GM23248 (cell line): ENCODE measurements at places on chromosomes 5 and 9.

- no peak overlapping the region for H3K4me3 ChIP-seq
- no peaks in the 10 kb centered on the region for H3K36me3 ChIP-seq
- no peaks in the 10 kb centered on the region; the same call in 1 of the 2 replicates for H3K4me1 ChIP-seq
- no peak overlapping the region for H3K27ac ChIP-seq
Measured at GRCh38 chr9:109852556-109852955, 72.6 kb downstream of the PALM2AKAP2 start.

GRCh38 chr9:130232899-130233586 lies 32.5 kb upstream of the HMCN2 start:
- no peak for DNase-seq
- H3K36me3 ChIP-seq: peaks cover 7% of the 10 kb centered on the region; the same call in 1 of the 2 replicates
- H3K4me1 ChIP-seq: no peaks in the 10 kb centered on the region
- no peak overlapping the region for H3K4me3 ChIP-seq
- no peak overlapping the region for H3K27ac ChIP-seq
- no peaks in the 10 kb centered on the region for H3K27me3 ChIP-seq

- DNase-seq: peak; percentile 34
- H3K27ac ChIP-seq: no peak overlapping the region
- no peaks in the 10 kb centered on the region for H3K27me3 ChIP-seq
Measured at GRCh38 chr5:78953092-78953800, 31.9 kb downstream of the ARSB start.

GRCh38 chr5:158698023-158698639 lies 401.6 kb downstream of the EBF1 start:
- no peak overlapping the region for H3K27ac ChIP-seq
- no peaks in the 10 kb centered on the region for H3K36me3 ChIP-seq
- H3K4me3 ChIP-seq: no peak overlapping the region

DNA sequence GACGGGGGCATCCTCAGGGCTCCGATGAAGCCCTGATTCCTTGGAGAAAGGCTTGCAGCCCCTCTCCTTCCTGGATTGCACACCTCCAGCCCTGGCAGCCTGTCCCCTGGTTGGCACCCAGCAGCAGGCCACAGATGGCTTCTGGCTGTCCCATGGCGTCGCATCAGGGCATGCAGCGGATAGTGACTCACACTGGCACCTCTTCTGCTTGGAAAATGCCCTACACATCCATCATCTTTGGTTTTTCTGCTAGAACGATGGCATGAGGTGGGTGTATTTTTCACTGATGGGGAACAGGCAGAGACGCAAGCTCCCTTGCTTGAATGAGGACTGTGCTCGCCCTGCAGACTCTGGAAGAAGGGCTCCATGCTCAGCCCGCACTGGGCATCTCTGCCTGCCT lies 23.2 kb upstream of the IER5L start:
- DNase-seq: no peak
- H3K36me3 ChIP-seq: no peaks in the 10 kb centered on the region
- no peak overlapping the region for H3K27ac ChIP-seq
- H3K27me3 ChIP-seq: no peaks in the 10 kb centered on the region
- no peak overlapping the region for H3K4me3 ChIP-seq

DNA sequence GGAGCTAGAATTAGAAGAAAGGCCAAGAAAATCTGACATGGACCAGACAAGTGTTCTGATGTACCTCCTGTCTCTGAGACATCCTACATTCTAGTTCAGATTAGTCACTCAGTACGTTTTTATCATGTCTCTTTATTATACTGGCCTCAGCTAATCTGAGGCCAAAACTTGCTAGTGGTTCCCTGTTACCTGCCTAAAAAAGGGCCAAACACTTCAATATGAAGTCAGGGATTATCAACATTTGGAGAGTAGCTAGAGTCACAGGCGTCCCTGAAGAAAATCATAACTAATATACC lies 587.4 kb downstream of the PRELID2 start:
- peak overlapping the region; percentile 72 for H3K27ac ChIP-seq
- no peak overlapping the region for H3K4me3 ChIP-seq
- H3K36me3 ChIP-seq: no peaks in the 10 kb centered on the region
- DNase-seq: peak; percentile 27
- peaks cover 38% of the 10 kb centered on the region for H3K4me1 ChIP-seq

DNA sequence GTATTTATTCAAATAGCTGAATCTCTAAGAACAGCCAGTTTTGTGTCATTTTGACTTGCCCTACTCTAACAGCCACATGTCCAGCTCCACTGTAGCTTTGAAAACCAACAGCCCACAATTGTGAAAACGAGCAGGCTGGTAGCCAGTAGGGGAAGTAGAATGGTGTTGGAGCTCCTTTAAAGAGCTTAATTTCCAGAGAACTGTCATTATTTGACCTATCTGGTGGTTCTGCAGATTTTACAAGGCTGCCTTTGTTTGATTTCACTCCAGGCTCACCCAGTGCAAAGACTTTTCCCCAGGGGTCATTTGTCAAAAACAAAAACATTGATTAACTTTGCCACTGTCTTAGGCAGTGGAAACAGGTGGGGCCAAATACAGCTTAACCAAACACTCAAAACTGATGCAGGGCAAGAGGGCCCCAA lies 3.2 kb upstream of the PJA2 start:
- no peak overlapping the region for H3K4me3 ChIP-seq
- no peak overlapping the region for H3K27ac ChIP-seq
- DNase-seq: no peak
- no peaks in the 10 kb centered on the region for H3K36me3 ChIP-seq

- H3K4me3 ChIP-seq: peak overlapping the region; percentile 92
- H3K36me3 ChIP-seq: peaks cover 7% of the 10 kb centered on the region; the same call in 1 of the 2 replicates
- H3K27me3 ChIP-seq: no peaks in the 10 kb centered on the region
- peak; percentile 86 for DNase-seq
Measured at GRCh38 chr9:76459694-76460635, 983 bp downstream of the GCNT1 start.

- no peak overlapping the region for H3K27ac ChIP-seq
- peaks cover 38% of the 10 kb centered on the region for H3K27me3 ChIP-seq
- H3K4me1 ChIP-seq: no peaks in the 10 kb centered on the region
- no peak overlapping the region for H3K4me3 ChIP-seq
- DNase-seq: no peak
Measured at GRCh38 chr5:16612007-16612406, 4.8 kb downstream of the RETREG1 start.

- peak overlapping the region; percentile 43; the same call in 1 of the 2 replicates for H3K4me3 ChIP-seq
- H3K27me3 ChIP-seq: no peaks in the 10 kb centered on the region
- no peaks in the 10 kb centered on the region for H3K4me1 ChIP-seq
- H3K36me3 ChIP-seq: no peaks in the 10 kb centered on the region
- DNase-seq: peak; percentile 34
Measured at GRCh38 chr5:74127381-74128320, 501.7 kb downstream of the ARHGEF28 start.

DNA sequence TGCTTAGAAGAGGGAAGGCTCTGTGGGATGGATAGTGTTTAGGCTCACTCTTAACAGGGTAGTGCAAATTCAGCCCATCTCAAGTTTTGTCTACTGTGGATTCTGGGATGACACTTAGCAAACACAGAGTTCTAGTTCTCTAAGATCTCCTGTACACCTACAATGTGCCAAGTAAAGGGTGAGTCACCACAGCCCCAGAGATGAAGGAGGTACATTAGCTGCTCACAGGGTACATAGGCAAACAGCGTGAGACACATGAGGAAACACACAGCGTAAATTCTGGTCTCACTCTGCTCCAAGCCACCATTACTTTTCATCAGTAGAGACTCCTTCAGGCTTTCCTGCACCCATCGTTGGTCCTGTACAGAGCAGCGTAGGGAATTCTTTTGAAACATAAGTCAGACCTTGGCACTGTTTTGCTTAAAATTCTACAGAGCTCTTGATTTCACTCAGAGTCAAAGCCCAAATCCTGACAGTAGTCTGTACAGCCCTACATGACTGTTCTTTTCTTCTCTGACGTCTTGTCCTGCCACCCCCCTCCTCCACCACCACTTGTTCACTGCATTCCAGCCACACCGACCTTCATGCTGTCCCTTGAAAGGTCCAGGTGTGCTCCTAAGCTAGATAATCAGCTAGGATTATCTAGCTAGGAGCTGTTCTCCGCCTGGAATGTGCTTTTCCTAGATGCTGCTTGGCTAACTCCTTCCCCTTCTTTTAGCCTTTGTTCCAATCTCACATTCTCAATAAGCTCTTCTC lies 8.7 kb downstream of the ASTN2 start:
- no peak for DNase-seq
- H3K27me3 ChIP-seq: 0 out of 2 replicates have a peak, but pooled peaks cover 4% of the 10 kb centered on the region
- H3K36me3 ChIP-seq: no peaks in the 10 kb centered on the region
- no peak overlapping the region for H3K4me3 ChIP-seq

DNA sequence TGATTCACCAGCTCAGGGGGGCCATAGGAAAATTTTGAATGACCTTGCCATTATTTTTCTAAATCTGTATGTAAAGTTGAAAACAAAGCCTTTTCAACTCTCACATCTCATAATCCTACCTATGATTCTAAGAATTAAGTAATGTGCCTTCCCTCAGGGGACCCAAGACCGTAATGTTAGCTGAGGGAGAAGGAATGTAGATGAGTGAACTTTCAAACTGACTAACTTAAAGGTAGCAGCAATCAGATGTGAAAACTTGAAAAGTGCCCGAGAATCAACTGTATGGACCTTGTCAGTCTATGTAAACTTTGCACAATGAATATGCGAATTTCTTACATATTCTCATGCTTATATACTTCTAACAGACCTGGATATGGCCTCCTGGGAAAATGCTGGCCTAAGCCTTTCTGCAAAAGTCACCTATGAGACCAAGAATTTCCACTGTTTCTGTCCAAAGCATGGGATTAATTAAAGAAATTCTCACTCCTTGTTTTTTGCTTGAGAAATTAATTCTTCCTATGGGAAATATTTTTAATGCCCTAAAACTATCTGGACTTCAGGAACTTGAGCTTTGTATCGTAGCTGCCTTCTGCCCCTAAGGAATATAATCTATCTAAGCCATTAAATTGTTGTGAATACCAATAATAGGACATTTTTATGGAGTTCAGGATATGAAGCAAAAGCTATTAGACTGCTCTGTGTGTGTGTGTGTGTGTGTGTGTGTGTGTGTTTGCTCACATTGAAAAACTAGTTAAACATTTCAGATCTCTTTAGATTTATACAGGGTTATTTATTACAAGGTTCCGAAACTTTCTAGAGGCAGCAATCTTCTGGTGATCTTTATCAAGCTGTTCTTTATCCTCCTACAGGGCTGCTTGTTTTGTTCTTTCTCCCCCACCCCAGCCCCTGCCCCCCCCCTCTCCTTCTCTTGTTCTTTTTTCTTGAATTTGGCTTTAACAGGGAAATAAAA lies 169.1 kb upstream of the CLINT1 start:
- peaks cover 13% of the 10 kb centered on the region for H3K4me1 ChIP-seq
- no peak overlapping the region for H3K27ac ChIP-seq
- DNase-seq: no peak
- H3K27me3 ChIP-seq: peaks cover 18% of the 10 kb centered on the region; the same call in 1 of the 2 replicates

DNA sequence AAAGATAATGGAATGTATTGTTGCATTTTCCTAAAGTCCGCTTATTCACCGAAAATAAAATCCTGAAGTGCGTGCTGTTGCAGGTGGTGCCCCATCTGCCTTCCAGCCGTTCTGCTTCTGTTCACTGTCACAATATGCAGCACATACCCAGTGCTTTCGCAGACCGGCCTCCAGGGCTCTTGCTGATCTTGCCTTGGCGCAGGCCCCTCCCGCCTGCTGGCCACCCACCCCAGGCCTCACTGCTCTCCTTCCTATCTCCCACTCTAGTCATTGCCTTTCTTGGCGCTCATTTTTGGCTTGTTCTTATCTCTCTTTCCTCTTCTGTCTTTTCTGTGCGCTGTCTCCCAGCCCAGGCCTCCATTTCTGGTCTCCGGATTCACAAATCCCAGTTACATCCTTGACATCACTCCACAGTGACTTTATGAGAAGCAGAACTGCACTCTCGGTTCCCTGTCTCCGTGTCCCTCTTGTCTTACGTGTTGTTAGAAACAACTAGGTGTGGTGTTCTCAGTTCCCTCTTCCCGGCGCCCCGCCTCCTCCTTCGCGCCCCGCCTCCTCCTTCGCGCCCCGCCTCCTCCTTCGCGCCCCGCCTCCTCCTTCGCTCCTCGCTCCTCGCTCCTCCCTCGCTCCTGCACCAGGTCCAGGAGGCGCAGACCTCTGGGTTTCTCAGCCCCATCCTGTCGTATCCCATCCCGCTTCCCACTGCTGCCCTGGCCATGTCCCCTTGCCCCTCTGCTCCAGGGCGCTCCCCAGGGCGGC lies 201.7 kb upstream of the OTULINL start:
- H3K27me3 ChIP-seq: no peaks in the 10 kb centered on the region
- H3K36me3 ChIP-seq: peaks cover 89% of the 10 kb centered on the region
- H3K4me1 ChIP-seq: peaks cover 3% of the 10 kb centered on the region
- no peak for DNase-seq

DNA sequence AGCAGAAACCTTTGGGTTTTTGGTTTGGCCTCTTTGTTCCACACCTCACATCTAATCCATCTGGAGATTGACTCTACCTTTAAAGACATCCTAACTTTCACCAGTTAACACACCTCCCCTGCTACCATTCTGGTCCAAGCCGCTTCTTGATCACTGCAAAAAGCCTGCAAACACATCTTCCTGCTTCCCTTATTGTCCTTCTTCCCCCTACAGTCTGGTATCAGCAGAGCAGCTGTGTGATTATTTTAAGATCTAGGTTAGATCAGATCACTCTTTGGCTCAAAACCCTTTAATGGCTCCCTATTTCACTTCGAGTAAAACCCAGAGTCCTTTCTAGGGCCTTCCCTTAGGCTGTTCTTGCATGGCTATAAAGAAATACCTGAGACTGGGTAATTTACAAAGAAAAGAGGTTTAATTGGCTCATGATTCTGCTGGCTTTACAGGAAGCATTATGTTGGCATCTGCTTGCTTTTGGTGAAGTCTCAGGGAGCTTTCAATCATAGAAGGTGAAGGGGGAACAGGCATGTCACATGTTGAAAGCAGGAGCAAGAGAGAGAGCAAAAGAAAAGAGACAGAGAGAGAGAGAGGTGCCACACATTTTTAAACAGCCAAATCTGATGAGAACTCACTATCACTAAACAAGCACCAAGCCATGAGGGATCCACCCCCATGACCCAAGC lies 1.5 kb upstream of the TEX10 start:
- DNase-seq: peak; percentile 3
- no peaks in the 10 kb centered on the region for H3K27me3 ChIP-seq
- H3K36me3 ChIP-seq: no peaks in the 10 kb centered on the region

GRCh38 chr5:664343-664993 lies 28.7 kb downstream of the TPPP start:
- no peak overlapping the region for H3K27ac ChIP-seq
- H3K27me3 ChIP-seq: no peaks in the 10 kb centered on the region
- no peak for DNase-seq
- H3K36me3 ChIP-seq: no peaks in the 10 kb centered on the region

GRCh38 chr5:65307931-65308330 lies 173.8 kb downstream of the ADAMTS6 start:
- H3K4me1 ChIP-seq: peaks cover 8% of the 10 kb centered on the region
- no peak overlapping the region for H3K27ac ChIP-seq
- no peak for DNase-seq
- H3K27me3 ChIP-seq: no peaks in the 10 kb centered on the region
- no peak overlapping the region for H3K4me3 ChIP-seq
- peaks cover 12% of the 10 kb centered on the region for H3K36me3 ChIP-seq

- H3K27ac ChIP-seq: peak overlapping the region; percentile 79
- DNase-seq: peak; percentile 44
- no peaks in the 10 kb centered on the region for H3K27me3 ChIP-seq
- no peaks in the 10 kb centered on the region for H3K36me3 ChIP-seq
- H3K4me3 ChIP-seq: 0 out of 2 replicates have a peak overlapping the region, but pooled peaks have one; percentile 9
Measured at GRCh38 chr5:98482321-98483300, 290.9 kb upstream of the RGMB start.

- H3K27me3 ChIP-seq: no peaks in the 10 kb centered on the region
- H3K4me1 ChIP-seq: peaks cover 7% of the 10 kb centered on the region
- no peak overlapping the region for H3K4me3 ChIP-seq
- no peak for DNase-seq
Measured at GRCh38 chr5:119280380-119280779, 75.4 kb upstream of the TNFAIP8 start.

GRCh38 chr9:23621188-23621587 lies 204.9 kb downstream of the ELAVL2 start:
- H3K4me1 ChIP-seq: no peaks in the 10 kb centered on the region
- H3K27ac ChIP-seq: no peak overlapping the region
- H3K36me3 ChIP-seq: no peaks in the 10 kb centered on the region
- no peak for DNase-seq
